ENCODE measurements at places on chromosomes 4 and X. TPM values are rescaled to one million over a fixed set of nuclear protein-coding genes. Genes with fewer than 3 reads are reported as not detected.

Gene PAGE1
- total RNA-seq: not detected

DNA sequence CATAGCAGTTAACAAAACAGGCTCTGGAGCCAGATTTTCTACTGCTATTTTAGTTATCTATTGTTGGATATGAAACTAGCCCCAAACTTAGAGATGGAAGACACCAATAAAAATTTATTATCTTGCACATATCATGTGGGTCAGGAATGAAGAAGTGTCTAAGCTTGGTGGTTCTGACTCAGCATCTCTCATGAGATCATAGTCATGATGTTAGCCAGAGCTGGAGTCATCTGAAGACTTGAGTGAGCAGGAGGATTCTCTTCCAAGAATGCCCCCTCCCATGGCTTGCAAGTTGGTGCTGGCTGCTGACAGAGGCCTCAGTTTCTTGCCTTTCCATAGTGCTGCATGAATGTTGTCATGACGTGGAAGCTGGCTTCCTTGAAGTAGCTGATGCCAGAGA, 68.2 kb upstream of the TAPT1 start:
- no peak for DNase-seq

Gene CHRNA9
- total RNA-seq: not detected

Gene NDNF
- total RNA-seq: not detected

GRCh38 chr4:78622253-78622979, 70.8 kb downstream of the ANXA3 start:
- DNase-seq: no peak

DNA sequence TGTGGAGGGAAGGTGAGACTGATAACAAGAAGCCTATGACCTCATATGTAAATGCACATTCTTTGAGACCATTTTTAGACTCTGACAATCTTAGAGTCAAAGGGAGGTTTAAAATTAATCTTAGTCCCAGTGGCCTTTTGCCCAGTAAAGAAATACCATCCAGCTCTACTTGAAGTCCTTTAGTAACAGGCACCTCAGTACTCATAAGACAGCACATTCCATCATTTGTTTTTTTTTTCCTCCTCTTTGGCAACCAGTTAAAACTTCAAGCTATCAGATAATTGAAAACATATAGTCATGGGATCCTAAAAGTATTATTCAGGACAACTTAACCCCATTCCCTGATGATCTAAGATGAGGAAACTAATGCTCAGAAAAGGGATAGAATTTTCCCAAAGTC, 4.6 kb downstream of the EDA2R start:
- no peak for DNase-seq

- no peak for DNase-seq
Observed at GRCh38 chr4:86482306-86483172, 111.6 kb upstream of the PTPN13 start.

- no peak for DNase-seq
Observed at GRCh38 chr4:150250998-150251651, 172.9 kb downstream of the DCLK2 start.

GRCh38 chr4:26780539-26780938, 80.1 kb upstream of the STIM2 start:
- no peak for DNase-seq

DNA sequence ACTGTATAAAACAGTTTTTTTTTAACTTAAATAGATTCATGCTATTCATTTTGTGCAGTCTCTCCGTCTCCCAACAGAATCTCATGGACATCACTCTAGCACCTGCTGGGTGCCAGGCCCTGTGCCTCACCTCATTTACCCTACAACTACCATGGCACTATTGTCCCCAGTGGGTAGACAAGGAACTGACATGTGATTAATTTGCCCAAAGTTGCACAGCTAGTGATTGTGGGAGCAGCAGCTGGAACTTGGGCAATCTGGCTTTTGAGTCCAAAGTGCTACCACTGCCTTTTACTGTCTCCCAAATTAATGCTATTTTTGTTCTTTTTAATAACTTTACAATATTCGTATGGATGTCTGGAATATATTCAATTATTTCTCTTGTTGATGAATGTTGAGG, 11.2 kb upstream of the PGRMC2 start:
- no peak for DNase-seq

Gene CEP135
- 18.0 TPM for total RNA-seq

- DNase-seq: no peak
Observed at GRCh38 chr4:182895791-182896292, 21.3 kb downstream of the DCTD start.

DNA sequence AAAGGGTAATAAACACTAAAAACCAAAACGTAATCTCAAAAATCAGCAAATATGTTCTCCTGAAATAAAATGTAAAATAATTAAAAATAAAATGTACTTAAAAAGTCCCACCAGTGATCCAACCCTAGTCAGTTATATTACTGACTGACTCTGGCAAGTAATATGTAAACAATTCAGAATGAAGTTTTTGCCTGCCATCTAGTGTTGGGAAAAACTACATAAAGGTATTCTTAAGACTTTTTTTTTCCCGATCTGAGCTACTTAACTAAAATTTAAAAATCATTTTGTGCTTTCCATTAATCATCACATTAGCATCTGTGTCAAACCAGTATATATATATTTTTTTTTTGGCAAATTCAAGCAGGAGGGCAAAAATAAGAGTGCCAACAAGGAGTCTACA, 24.0 kb downstream of the RCHY1 start:
- no peak for DNase-seq

DNA sequence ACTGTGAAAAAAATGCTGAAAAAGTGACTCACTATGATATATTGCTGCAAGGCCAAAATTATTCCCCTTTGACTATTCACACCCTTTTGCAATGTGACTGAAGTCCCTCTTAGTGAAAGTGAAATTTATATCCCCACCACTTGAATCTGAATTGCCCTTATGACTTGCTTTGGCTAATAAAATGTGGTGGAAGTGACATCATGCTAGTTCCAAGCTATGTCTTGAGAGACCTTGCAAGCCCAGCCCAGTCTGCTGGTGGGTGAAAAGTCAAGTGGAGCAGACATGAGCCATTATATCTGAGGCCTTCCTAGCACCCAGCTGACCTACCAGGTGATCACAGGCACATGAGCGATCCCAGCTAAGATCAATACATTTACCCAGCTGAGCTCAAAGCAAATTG, 94.7 kb downstream of the LINC00632 start:
- DNase-seq: no peak

Data from activated CD4-positive, alpha-beta memory T cell treated with anti-CD3 and anti-CD28 coated beads, Interleukin-2, amount 10 ng/mL, durations not matched to agents 7 days and 5 days (primary cell).